ENCODE measurements at places on chromosomes 12 and 14.

GRCh38 chr14:53790731-53791500, 165.7 kb downstream of the BMP4 start:
- no peak overlapping the region for H3K4me3 ChIP-seq
- no peaks in the 10 kb centered on the region for H3K36me3 ChIP-seq
- no peak for DNase-seq

- no peaks in the 10 kb centered on the region for H3K27me3 ChIP-seq
- peaks cover 7% of the 10 kb centered on the region for H3K4me1 ChIP-seq
- no peak overlapping the region for H3K27ac ChIP-seq
- no peak overlapping the region for H3K4me3 ChIP-seq
- no peak for DNase-seq
These were observed 8.6 kb upstream of the NID2 start for GRCh38 chr14:52077256-52077979.

GRCh38 chr12:1424674-1425395, 169.5 kb downstream of the FBXL14 start:
- H3K36me3 ChIP-seq, result no peaks in the 10 kb centered on the region
- H3K27ac ChIP-seq, result no peak overlapping the region
- H3K4me3 ChIP-seq, result no peak overlapping the region
- no peaks in the 10 kb centered on the region for H3K4me1 ChIP-seq
- H3K27me3 ChIP-seq, result no peaks in the 10 kb centered on the region

DNA sequence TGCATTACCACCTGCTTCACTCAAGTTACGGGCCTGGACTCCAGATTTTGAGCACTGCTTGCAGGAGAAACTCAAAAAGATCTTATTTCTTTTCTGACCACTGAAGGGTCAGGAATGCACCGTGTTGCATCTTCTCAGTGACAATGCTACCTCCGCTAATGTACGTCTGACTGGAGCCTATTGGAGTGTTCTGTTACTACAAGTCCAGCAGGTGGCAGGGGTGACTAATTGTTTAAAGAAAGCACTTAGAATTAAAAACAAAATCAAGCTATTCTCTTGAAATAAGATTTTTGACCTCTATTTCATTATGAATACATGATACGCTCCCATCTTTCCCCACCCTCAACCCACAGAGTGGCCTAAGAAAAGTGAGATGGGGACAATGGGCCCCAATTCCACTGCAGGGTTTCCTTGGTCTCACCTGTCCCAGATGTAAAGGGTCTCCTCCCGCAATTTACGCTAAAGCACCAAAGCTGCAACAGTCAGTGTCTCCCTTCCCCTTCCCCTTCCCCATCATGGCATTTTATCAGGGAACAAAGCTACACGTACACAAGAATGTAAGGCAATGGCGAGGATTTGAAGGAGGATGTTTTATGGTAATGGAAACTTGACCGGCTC, 2.2 kb downstream of the TBPL2 start:
- no peaks in the 10 kb centered on the region for H3K27me3 ChIP-seq
- no peak overlapping the region for H3K27ac ChIP-seq
- no peaks in the 10 kb centered on the region for H3K4me1 ChIP-seq
- DNase-seq, result no peak
- no peaks in the 10 kb centered on the region for H3K36me3 ChIP-seq
